ENCODE measurements at places on chromosomes 5 and 9. TPM values are rescaled to one million over a fixed set of nuclear protein-coding genes. Genes with fewer than 3 reads are reported as not detected.

- H3K4me1 ChIP-seq = peaks cover 34% of the 10 kb centered on the region
- H3K36me3 ChIP-seq = peaks cover 2% of the 10 kb centered on the region
- H3K4me3 ChIP-seq = peak overlapping the region; percentile 24
- H3K27ac ChIP-seq = no peak overlapping the region
- peak; percentile 32 for DNase-seq
Measured at GRCh38 chr5:55222985-55223811, 3.9 kb downstream of the MCIDAS start.

GRCh38 chr9:98686961-98687855 is 21.5 kb downstream of the GABBR2 start:
- H3K4me1 ChIP-seq = no peaks in the 10 kb centered on the region
- DNase-seq = no peak
- H3K27me3 ChIP-seq = no peaks in the 10 kb centered on the region

Gene SLC36A3
- total RNA-seq = not detected

Gene NOXA1
- 0.95 TPM for total RNA-seq

GRCh38 chr5:173835131-173835530 is 53.0 kb upstream of the CPEB4 start:
- no peaks in the 10 kb centered on the region for H3K4me1 ChIP-seq
- no peaks in the 10 kb centered on the region for H3K27me3 ChIP-seq
- no peak overlapping the region for H3K27ac ChIP-seq
- no peak overlapping the region for H3K4me3 ChIP-seq

Gene PHYHD1
- total RNA-seq = 0.61 TPM

Gene NTRK2
- total RNA-seq = 0.07 TPM

Gene RAI14
- 1.1 TPM for total RNA-seq

GRCh38 chr9:27053369-27054022 is 48.0 kb upstream of the LRRC19 start:
- no peaks in the 10 kb centered on the region for H3K27me3 ChIP-seq
- DNase-seq = no peak
- peaks cover 6% of the 10 kb centered on the region for H3K36me3 ChIP-seq
- no peak overlapping the region for H3K27ac ChIP-seq
- no peak overlapping the region for H3K4me3 ChIP-seq
- no peaks in the 10 kb centered on the region for H3K4me1 ChIP-seq

- DNase-seq = no peak
- peaks cover 14% of the 10 kb centered on the region for H3K4me1 ChIP-seq
- no peaks in the 10 kb centered on the region for H3K27me3 ChIP-seq
- no peak overlapping the region for H3K4me3 ChIP-seq
Measured at GRCh38 chr9:72554221-72554641, 32.8 kb downstream of the TMC1 start.

DNA sequence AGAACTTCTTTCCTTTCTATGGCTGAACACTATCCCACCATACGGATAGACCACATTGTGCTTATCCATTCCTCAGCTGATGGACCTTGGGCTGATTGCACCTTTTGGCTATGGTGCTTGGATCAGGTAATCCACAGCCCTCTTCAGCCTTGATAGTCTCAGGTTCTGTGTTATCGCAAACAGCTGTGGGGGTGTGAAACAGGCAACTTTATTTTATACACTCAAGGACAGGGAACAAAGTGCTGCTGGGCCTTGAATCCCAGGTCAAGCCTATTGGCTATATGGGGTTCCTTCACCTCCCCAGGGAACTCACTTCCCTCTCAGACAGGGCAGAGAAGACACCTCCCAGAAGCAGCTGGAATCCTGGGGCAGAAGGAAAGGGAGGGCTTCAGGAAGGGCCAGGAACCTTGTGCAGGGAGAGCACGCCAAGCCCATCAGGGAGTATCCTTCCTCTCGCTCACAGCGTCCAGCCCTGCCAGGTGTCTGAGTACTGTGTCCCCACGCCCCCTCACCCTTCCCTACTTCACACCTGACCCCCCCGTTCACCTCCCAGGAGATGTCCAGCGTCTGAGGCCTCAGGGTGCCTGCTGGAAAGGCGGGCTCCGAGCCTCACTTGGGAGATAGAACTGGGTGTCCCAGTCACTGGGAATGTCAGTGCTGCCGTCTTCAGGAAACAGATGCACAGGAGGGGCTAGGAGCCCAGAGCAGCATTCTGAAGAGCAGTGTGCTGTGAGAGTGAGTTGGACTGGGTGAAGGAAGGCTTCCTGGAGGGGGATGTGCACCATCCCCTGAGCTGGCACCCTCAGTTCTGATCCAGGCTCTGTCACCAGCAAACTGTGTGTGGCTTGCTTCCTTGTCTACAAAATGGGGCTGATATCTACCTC is 32.8 kb downstream of the AFAP1L1 start:
- no peak for DNase-seq
- H3K27me3 ChIP-seq = no peaks in the 10 kb centered on the region
- no peak overlapping the region for H3K4me3 ChIP-seq
- H3K36me3 ChIP-seq = no peaks in the 10 kb centered on the region
- no peak overlapping the region for H3K27ac ChIP-seq

- H3K27me3 ChIP-seq = no peaks in the 10 kb centered on the region
- H3K36me3 ChIP-seq = peaks cover 34% of the 10 kb centered on the region
Measured at GRCh38 chr5:173020643-173021042, 35.5 kb upstream of the CREBRF start.

Gene WDR36
- total RNA-seq = 65.1 TPM

DNA sequence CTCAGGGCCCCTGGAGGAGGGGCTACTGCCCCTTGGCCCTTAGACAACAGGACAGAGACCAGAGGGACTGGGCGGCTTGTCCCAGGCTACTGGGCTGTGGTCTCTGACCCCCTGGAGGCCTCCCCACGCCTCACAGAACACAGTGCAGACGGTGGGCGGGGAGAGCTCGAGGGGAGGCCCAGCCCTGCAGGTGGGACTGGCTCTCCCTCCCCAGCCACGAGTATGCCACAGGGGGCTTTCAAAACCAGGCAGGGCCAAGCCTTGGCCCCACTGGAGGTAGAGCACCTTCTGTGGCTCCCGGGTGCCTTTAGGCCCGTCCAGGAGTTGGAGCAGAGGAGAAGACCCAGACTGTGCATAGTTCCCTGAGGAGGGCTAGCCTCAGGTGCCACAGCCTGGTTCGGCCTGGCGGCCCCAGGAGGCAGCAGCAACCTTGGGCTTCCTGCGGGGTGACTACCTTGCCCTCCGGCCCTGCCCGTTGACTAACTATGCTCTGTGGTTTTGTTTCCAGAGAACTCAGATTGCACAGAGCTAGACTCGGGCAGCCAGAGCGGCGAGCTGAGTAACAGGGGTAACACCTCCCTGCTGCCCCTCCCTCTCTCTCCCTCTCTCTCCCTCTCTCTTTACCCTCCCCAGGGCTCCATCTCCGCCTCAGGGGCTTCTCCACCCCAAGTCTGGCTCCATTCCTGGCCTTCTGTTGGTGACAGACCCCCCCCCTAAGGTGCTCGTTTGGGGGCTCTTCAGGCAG is 15.5 kb downstream of the CARD19 start:
- peaks cover 33% of the 10 kb centered on the region for H3K4me1 ChIP-seq
- H3K4me3 ChIP-seq = no peak overlapping the region
- peak overlapping the region; percentile 6 for H3K27ac ChIP-seq
- DNase-seq = no peak
- H3K36me3 ChIP-seq = peaks cover 14% of the 10 kb centered on the region

Gene PCAT7
- total RNA-seq = not detected

DNA sequence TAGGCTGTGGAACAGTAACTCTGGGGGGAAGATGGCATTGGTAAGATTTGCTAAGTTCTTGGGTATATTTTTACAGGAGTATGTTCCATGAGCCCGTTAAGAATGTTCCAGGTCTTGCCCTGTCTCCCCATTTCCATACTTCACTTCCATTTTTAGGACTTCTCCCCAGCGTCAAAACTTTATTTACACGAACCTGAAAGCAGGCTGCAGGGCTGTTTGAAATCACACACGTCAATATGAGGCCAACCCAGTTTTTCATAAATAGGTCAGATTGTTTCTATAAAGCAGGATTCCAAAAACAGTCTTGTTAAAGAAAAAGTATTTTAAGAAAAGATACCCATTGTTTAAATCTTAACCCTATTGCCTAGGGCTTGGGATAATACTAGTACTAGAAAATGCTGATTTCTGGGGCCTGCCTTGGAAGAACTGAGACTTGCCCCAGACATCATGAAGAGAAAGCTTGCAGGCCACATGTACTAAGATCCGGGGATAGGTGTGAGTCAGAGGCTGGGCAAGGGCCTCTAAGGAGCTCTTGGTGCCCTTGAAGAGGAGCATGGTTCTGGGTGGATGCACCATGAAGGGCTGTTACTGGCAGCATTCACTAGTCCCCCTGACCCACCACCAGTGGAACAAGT is 24.2 kb downstream of the TRIO start:
- H3K27me3 ChIP-seq = peaks cover 3% of the 10 kb centered on the region
- H3K27ac ChIP-seq = no peak overlapping the region
- no peaks in the 10 kb centered on the region for H3K4me1 ChIP-seq
- H3K36me3 ChIP-seq = no peaks in the 10 kb centered on the region
- no peak for DNase-seq

DNA sequence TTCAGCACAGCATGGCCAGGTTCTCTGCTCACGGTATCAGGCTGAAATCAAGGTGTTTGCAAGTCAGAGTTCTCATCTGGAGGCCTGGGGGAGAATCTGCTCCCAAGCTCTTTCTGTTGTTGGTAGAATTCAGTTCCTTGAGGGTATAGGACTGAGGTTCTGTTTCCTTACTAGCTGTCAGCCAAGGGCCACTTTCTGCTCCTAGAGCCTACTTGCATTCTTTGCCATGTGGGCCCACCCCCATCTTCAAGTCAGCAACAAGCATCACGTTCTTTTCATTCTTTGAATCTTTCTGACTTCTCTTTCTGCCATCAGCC is 7.4 kb upstream of the CDC42SE2 start:
- DNase-seq = no peak
- peaks cover 40% of the 10 kb centered on the region for H3K36me3 ChIP-seq
- no peaks in the 10 kb centered on the region for H3K27me3 ChIP-seq
- peak overlapping the region; percentile 61 for H3K4me3 ChIP-seq

GRCh38 chr5:175463641-175464040 is 14.7 kb upstream of the SFXN1 start:
- H3K4me3 ChIP-seq = no peak overlapping the region
- no peaks in the 10 kb centered on the region for H3K36me3 ChIP-seq
- H3K27ac ChIP-seq = no peak overlapping the region
- no peaks in the 10 kb centered on the region for H3K27me3 ChIP-seq

GRCh38 chr5:73179730-73180129 is 6.7 kb downstream of the TMEM174 start:
- peaks cover 5% of the 10 kb centered on the region for H3K36me3 ChIP-seq
- no peak overlapping the region for H3K27ac ChIP-seq
- DNase-seq = no peak

Gene GDA
- not detected for total RNA-seq

DNA sequence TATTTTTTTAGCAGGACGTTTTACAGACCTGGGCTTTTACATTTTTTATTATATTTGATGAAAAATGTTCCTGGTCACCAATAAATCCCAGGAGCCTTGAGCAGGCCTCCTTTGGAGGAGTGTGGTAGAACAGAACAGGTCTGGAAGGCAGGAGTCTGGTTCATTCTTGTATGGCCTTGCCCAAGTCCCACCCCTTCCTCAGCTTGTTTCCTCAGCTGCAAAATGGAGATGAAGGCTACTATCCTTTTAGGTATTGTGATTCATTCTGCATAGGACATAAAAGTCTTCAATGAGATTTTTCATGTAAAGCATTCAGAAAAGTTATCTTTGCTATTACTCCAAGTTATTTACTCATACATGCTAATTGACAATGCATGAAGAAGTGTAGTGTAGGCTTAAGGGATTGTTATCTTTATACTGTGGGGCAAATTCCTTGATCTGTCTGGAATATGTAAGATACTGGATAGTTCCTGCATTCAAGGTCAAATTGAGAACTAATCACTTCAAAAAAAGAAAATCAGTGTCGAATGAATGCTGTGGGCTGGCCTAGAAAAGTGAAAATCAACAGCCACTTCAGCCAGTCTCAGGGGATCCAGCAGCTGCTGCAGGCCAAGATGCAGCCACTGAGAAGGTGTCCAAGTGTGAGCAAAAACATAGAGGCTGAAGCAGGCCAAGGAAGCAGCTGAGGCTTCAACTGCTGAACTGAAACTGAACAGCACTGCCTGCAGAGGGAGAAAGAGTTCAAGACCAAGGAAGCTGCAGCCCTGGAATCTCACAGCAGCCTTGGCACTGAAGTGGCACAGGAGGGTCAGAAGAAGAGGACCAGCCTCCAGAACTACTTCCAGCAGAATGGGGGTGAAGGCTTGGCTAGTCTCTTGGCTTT is 15.5 kb upstream of the SLC36A3 start:
- H3K4me3 ChIP-seq = no peak overlapping the region
- no peak overlapping the region for H3K27ac ChIP-seq
- H3K27me3 ChIP-seq = peaks cover 6% of the 10 kb centered on the region
- H3K4me1 ChIP-seq = no peaks in the 10 kb centered on the region
- H3K36me3 ChIP-seq = no peaks in the 10 kb centered on the region
- DNase-seq = no peak

Gene C5orf34
- total RNA-seq = 10.5 TPM

DNA sequence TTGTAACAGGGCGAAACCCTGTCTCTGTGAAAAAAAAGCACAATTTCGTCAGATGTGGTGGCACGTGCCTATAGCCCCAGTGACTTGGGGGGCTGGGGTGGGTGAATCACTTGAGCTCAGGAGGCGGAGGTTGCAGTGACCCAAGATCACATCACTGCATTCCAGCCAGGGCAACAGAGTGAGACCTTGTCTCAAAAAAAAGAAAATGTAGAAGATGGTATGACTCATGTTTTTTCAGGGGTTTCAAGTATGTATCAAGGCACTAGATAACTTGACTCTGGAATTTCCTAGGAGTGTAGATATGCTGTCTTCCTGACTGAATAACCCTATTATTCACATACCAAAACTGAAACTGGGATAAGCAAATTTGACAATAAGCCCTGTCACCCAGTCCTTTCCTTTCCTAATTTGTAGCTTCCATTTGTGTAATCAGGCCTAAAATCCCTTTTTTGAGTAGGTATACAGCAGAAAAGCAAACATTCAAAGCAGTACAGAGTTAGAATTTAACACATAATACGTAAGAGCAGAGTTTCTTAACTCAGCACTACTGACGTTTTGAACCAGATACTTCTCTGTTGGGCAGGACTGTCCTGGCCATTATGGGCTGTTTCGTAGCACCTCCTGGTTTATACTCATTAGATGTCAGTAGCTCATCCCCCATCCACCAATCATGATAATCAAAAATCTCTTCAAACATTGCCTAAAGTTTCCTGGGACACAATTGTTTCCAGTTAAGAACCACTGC is 17.3 kb upstream of the ANKRD18B start:
- no peaks in the 10 kb centered on the region for H3K27me3 ChIP-seq
- H3K36me3 ChIP-seq = no peaks in the 10 kb centered on the region
- no peak overlapping the region for H3K4me3 ChIP-seq

Measured in activated CD8-positive, alpha-beta T cell treated with anti-CD3 and anti-CD28 coated beads for 36 hours (primary cell).